Sciatic nerve (tissue), 2 donors: ENCODE measurements at places on chromosomes 1 and 21. TPM values are rescaled to one million over a fixed set of nuclear protein-coding genes. Genes with fewer than 3 reads are reported as not detected.

NUF2 gene
- total RNA-seq: 0.49 TPM

BMP8A gene
- 8.3 TPM for total RNA-seq

OR2L5 gene
- total RNA-seq: not detected

- no peak for DNase-seq
These were observed 30.7 kb downstream of the EVI5 start for GRCh38 chr1:92754000-92754718.

GRCh38 chr1:42379794-42380585 is 602 bp upstream of the RIMKLA start:
- no peak for DNase-seq

DNA sequence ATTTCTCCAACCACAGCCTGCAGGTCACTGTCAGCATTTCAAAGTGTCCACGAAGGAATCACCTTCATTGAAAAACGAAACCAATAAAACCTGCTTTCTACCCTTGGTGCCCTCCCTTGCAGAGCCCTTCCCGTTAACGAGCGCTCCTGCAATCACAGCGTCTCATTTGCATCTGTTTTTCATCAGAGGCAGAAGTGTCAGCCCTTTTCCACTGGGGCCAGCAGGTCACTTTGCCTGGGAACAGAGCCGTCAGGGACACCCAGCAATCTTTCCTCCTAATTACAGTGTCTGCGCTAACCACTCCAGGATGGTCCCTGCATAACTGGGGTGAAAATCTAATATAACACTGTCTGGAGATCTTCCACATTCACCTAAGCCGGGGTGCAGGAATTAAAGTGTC is 85.3 kb downstream of the PSMG1 start:
- no peak for DNase-seq

- DNase-seq: no peak
These were observed 40.1 kb upstream of the LRRC8D start for GRCh38 chr1:89780721-89781120.

DNA sequence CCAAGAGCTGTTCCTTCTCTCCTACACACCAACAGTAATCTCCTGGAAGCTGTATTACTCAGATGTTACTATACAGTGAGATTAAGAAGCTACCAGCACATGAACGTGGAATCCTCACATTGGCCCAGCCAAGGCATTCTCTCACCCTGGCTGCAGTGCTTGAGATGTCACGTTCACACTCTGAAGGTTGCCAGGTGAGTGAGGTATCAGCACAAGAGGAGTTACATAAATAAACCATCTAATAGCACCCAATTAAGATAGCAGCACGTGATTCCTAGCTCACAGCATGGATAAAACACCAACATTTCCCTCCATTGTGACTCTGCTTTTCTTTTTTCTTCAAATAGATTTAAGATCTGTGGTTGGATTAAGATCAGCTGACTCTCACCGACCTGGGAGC is 182.8 kb downstream of the PLPP3 start:
- no peak for DNase-seq

- DNase-seq: no peak
These were observed 235.3 kb downstream of the PDE4B start for GRCh38 chr1:66028035-66028434.

DNA sequence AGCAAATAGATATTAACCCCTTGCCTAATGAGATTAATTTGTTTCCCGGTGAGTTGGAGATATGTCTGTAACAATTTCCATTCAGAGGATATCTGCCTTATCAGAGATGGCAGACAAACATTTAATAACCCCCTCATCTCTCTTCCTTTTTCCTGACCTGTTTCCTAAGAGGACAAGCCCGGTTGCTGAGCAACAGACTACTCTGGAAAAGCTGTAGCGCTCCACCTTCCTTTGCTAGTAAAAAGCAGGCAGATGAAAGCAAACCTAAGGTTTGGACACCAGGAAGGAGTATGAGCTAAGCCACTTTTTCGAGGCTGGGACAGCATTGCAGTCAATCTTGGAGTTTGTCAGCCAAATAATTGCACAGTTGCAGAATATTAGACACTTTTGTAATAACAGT is 82.4 kb downstream of the RGS21 start:
- DNase-seq: no peak

DNA sequence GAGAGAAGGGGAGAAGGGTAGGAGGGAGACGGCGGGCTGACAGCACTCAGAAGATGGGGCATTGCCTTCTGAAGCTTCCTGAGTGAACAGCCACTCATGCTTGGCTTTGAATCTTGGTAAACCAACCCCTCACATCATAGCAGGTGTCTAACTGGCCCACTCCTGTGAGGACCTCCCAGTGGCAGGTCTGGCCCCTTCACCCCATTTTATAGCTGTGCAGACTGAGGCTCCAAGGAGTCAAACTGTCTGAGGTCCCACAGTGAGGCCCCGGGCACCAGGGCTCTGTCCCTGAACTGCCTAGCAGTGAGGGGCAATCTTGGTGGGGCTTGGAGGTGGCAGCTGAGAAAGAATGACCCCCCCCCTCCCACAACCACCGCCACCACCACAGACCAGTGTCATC is 41.0 kb downstream of the SDC3 start:
- DNase-seq: no peak

- DNase-seq: no peak
These were observed 17.3 kb upstream of the ACADM start for GRCh38 chr1:75707191-75707590.

DNA sequence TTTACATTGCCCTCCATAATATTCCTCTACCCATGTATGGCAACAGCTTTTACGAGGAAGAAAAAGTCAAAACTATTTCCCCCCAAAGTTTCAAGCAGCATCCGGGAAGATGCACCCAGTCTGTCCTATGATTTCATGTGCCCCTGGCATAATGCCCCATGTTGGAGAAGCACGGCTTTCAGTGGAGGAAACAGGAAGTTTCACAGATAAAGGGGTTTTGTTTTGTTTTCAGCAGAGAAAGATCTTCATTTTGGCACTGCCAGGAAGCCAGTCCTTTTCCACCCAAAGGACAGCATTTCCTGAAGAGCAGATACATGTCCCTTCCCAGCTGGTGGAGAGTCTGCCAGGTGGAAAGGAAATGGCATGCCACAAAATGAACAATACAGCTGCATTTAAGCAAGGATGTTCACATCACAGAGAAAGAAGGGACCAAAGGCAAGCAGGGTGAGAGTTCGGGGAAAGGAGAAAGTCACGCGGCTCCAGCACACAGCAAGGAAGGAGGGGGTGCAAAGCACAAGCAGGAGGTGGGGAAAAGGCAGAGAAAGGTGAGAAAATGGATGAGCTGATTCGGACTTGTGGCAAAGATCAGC is 95.3 kb upstream of the HIVEP3 start:
- DNase-seq: no peak

DNA sequence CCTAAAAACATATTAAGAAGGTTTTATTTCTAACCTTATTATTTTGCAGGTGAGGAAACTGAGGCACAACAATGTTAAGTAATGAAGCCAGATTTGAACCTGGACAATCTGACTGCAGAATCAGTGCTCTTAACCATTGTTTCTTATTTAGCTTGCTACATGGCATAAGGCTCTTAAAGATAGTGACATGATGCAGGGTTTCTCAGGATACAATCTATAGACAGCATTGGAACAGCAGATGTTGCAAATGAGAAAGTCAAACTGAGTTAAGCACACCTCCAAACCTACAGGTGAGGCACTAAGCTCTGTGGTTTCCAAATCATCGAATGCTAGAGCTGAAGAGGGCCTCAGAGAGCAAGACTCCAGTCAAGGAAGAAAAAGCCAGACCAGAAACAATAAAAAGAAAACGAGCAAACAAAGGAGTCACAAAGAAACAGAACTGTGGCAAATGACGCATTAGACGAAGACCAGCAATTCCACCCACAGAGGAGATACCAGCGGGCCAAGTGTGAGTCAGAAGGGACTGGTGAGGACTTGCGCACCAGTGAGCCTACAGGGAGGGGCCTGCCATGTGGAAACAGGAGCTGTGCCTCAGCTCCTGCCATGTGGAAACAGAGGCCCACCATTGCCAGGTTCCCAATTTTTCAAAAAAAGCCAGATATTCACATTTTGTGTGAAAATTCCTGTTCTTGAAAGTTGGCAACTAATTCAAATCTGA is 14.4 kb downstream of the CD58 start:
- no peak for DNase-seq

DNA sequence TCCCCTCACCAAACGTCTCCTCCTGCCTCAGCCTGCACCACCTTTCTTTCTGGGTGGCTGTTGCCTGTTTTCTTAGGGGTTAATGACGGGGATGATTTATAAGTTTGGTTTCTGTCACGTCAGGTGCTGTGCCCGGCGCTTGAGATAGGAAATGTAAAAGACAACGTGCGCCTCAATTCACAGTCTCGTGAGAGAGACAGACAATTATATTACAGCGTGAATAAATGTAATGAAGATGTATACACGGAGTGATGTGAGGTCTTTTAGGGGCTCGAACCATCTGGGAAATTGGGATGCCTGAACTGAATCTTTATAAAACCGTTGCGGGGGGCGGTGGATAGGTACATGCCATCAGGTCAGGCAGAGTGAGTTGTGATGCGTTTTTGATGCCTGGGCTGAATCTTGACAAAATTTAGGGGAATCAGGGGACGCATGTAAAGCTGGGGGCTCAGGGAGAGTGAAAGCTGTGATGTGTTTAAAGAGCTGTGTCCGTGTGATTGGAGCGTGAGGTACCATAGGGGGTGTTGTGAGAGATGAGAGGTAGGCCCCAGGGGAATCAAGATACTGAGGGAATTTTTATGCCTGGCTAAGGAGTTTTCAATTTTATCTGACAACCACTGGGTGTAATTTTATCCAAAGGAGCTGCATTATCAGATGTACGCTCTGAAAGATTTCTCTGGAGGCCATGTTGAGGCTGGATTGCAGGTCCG is 831 bp downstream of the TIPRL start:
- DNase-seq: no peak

- DNase-seq: no peak
These were observed 267.3 kb upstream of the DUSP10 start for GRCh38 chr1:222009105-222009730.

- no peak for DNase-seq
These were observed 333.0 kb upstream of the KAZN start for GRCh38 chr1:14265495-14265894.

DNA sequence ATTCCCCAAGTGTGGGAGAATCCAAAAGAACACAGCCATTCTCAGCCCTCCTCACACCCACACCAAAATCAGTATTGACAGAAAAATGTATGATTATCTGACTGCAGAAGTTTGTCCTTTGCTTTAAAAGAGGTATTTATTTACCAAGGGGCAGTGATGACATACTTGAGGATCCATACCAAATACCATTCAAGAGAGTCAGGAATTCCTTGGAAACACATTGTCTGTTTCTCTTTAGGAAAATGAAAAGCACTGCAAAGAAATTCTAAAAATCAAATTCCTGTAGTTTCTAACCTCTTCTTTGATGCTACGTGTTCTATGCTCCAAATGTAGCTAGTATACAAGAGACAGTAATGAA is 509.6 kb upstream of the CXADR start:
- no peak for DNase-seq

- DNase-seq: no peak
These were observed 38.3 kb downstream of the GALNT2 start for GRCh38 chr1:230105245-230105753.

- no peak for DNase-seq
These were observed 482 bp upstream of the MTR start for GRCh38 chr1:236794585-236795034.

- no peak for DNase-seq
These were observed 20.8 kb downstream of the PPFIA4 start for GRCh38 chr1:203046984-203047630.

- no peak for DNase-seq
These were observed 2.4 kb upstream of the NAV1 start for GRCh38 chr1:201536558-201536957.

- DNase-seq: no peak
These were observed 34.6 kb downstream of the COQ8A start for GRCh38 chr1:226974544-226975258.

- DNase-seq: no peak
These were observed 7.0 kb downstream of the DIP2A start for GRCh38 chr21:46465651-46466050.

DNA sequence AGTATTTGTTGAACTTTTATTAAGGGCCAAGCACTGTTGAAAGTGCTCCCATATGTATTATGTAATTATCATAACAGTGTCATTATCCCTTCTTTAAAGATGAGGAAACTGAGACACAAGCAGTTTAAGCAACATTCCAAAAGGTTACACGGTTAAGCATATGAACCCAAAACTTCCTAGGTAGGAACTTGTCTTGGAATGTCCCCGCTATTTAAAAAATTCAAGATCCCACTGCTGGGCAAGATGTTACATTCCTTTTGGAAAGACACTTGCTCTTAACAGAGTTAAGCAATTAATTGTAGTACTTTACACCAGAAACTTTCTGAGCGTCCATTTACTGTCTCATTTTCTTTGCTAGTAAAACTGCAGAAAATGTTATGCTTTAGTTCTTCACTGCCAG is 15.6 kb downstream of the LMO4 start:
- no peak for DNase-seq
